ENCODE measurements at places on chromosomes 12 and 14. TPM values are rescaled to one million over a fixed set of nuclear protein-coding genes. Genes with fewer than 3 reads are reported as not detected.

TSPAN11 gene
- polyA plus RNA-seq, result 0.30 TPM

- no peak for DNase-seq
These were observed 26.6 kb upstream of the ETV6 start for GRCh38 chr12:11622876-11623281.

LPAR5 gene
- polyA plus RNA-seq, result not detected

RPAP3 gene
- 13.4 TPM for polyA plus RNA-seq

DNA sequence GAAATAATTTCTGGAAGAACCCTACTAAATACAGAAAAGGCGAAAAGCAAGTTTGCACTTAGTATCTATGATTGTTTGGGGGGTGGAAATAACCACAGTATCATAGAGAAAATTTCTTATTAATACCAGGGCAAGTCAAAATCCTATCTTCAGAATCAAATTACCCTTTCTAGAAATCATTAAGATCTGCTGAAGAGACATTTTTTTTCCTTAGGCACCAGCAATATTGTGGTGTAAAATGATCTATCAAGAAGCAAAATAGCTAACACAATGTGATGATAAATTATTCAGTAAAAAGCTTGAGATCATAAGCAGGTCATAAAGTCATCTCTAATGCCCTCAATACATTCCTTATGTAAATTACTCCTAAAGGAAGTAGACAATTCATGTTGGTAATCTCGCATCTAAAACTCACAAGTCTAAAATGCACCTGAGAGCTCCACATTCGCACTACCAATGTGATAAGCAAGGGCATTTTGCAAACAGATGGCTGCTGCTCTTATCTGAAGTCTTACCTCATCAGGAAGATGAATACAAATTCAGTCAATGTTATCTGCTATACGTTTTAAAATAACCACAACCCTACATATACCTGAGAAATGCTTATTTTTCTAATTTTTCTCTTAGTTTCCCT, 14.6 kb downstream of the HEATR5A start:
- no peak for DNase-seq

METAP2 gene
- polyA plus RNA-seq, result 62.5 TPM

ARHGEF25 gene
- polyA plus RNA-seq, result 17.1 TPM

DNA sequence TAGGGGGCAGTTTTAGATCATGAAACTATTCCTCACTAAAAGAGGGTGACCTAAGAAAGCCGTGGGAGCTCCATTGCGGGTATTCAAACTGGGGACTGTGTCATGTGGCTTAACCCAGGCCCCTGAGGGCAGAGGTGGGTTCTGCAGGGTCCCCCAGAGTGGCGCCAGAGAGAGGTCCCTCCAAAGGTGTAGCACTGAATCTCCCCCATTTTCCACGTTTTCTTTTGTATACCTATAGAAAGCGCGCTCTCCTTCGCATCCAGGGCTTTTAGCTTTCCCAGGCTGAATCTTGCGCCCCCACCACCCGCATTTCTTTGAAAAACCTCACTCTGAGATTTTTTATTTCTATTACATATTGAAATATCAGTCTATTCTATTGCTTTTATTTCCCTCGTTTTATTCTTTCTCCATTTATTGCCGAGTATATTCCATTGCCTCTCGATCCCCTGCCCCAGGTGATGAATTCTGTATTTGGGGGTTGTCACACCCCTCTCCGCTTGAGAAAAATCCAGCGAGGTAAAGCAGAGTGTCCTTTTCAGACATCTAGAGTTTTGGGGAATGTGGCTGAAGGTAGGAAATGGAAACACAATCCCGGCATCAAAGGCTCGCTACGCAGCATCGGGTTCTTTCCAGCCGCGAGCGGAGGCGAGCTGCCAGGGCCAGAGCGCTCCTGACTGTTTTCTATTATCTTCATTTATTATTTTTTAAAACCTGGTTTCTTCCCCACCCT, 870 bp upstream of the HOXC13 start:
- DNase-seq, result no peak

GRCh38 chr14:105525326-105525725, 1.1 kb upstream of the TMEM121 start:
- DNase-seq, result no peak

GRCh38 chr14:93160353-93160801, 24.3 kb downstream of the MOAP1 start:
- no peak for DNase-seq

- peak; percentile 90 for DNase-seq
These were observed 53.1 kb upstream of the PLEKHG7 start for GRCh38 chr12:92649511-92650227.

FLVCR2 gene
- 1.0 TPM for polyA plus RNA-seq

DNA sequence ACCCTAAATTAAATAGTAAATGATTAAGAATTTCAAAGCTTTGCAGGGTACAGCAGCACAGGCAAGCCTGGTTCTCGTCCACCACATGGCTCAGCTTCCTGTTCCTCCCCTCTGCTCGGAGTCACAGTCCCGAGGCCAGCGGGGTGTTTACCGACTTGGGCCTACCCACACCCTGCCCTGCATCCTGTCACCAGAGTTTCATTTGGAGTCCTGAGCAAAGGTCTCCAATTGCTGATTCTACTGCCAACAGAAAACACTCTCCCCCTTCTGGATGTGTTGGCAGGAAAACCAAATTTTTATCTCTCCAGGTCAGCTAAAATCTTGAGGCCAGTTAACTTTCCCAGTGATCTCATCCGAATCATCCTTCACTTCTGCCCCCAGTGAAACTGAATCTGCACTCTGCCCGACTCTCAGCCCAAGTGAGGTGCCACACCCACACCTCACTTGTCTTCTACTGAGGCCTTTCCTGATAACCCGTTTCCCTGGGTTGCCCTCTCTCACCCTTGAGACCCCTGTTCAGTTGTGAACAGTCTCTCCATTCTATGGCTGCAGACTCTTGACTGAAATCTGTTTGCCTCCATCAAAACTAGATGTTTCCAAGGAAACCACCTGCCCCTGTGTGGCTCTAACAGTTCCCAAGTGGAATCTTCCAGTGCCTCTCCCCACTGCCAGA, 71.2 kb downstream of the VCPKMT start:
- peak; percentile 88 for DNase-seq

FAM222A gene
- polyA plus RNA-seq, result 0.32 TPM

GRCh38 chr14:58584383-58584782, 53.4 kb upstream of the DACT1 start:
- DNase-seq, result peak; percentile 76

DNA sequence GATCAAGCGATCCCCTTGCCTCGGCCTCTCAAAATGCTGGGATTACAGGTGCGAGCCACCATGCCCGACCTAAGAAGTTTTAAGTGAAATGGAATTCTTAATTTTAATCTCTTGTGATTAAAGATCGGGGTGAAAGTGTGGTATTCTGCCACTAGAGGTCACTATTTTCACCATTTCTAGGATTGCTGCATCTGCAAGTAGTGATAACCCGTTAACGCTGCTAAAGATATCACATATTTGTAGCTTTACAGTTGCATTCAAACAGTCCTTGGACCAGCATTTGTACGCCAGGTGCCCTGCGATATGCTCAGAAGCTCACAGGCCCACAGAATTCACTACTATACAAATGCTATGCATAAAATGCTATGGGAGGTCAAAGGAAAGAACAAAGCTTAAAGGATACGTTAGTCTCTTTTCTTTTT, 19.3 kb downstream of the CCDC62 start:
- DNase-seq, result peak; percentile 69

- no peak for DNase-seq
These were observed 1659.2 kb upstream of the FLRT2 start for GRCh38 chr14:83870546-83871270.

OR11G2 gene
- polyA plus RNA-seq, result not detected

- DNase-seq, result no peak
These were observed 69.8 kb downstream of the LIN7A start for GRCh38 chr12:80867941-80868340.

GRCh38 chr14:64764641-64765520, 60.7 kb downstream of the PLEKHG3 start:
- DNase-seq, result peak; percentile 74

DNA sequence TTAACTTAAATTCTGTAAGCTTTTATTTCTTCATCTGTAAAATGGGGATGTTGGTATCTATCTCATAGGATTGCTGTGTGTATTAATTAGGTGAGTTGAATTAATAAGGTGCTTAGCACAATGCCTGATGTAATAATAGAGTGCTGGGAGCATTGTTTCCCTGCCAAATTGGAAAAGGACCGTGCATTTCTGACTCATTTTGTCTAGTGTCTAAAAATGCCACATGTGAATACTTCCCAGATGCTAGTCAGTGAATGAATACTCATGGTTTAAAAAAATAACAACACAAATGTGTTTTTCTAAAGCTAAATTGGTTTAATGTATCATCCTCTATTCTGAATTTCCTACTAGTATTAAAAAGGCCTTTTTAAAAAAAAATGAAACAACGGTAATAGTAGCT, 45.4 kb upstream of the NEDD1 start:
- no peak for DNase-seq

CAPZA3 gene
- not detected for polyA plus RNA-seq

CCDC184 gene
- polyA plus RNA-seq, result 0.22 TPM

DNA sequence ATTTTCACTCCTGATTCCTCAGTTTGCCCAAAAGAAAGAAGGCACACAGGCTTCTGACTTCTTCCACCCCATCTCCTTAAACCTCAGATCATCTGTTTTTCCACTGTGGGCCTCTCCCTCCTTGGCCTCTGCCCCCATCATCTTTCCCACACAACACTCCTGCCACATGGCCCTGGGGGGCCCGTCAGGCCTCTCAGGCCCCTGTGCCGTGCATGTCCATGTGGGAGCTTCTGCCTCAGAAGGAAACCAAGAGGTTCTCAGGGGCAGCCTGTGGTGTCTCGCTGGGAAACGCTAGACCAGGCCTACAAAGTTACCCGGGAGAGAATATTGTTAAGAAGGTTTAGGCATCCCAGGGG, 8.0 kb downstream of the KLHL33 start:
- DNase-seq, result no peak
